NCI-H1105 treated with DMSO at 0.1 percent for 48 hours (cell line): ENCODE measurements at places on chromosomes 2 and 18.

- DNase-seq = no peak
Observed at GRCh38 chr2:24842081-24843050, 49.1 kb downstream of the CENPO start.

DNA sequence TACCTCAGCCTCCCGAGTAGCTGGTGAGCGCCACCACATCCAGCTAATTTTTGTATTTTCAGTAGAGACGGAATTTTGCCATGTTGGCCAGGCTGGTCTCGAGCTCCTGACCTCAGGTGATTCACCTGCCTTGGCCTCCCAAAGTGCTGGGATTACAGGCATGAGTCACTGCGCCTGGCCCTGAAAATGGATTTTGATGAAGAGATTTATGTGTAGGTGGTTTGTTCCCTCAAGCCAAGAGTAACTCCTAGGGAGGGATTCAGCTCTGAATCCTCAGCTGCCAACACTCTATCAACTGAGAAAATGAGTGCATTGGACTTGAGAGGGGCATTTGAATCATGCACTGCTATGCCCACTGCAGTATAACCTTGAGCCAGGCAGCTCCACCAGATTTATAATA lies 17.5 kb upstream of the LIPG start:
- no peak for DNase-seq

DNA sequence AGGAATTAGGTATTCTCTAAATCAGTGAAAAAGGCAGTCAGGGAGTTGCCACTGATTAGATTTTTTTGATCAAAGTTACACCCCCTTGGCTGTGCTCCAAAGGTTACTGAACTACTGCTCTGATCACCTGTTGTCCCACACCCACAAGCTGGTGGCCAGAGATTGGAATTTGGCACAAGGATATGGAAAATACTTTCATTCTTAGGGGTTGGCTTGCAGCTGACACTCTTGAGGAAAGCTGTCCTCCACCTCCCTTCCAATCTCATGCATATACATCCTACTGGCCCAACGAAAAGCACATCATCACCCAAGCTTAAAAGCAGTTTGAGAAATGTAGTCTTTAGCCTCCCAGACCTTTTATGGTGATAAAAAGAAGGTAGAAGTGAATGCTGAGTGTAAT lies 329.5 kb upstream of the CHAC2 start:
- DNase-seq = no peak

DNA sequence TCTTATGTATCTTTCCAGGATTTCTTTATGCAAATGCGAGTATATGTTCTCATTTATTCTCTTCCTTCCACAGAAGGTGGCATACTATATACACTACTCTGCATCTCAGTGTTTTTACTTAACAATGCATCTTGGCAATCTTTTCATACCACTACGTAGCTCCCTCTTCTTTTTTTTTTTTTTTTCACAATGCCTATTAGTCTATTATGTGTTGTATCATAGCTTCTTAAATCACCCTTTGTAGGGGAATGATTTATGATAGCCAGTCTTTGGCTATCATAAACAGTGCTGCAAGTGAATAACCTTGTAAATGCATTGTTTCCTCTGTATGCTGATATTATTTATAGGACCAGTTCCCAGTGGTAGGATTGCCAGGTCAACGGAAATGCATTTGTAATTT lies 204.2 kb downstream of the BABAM2 start:
- no peak for DNase-seq

DNA sequence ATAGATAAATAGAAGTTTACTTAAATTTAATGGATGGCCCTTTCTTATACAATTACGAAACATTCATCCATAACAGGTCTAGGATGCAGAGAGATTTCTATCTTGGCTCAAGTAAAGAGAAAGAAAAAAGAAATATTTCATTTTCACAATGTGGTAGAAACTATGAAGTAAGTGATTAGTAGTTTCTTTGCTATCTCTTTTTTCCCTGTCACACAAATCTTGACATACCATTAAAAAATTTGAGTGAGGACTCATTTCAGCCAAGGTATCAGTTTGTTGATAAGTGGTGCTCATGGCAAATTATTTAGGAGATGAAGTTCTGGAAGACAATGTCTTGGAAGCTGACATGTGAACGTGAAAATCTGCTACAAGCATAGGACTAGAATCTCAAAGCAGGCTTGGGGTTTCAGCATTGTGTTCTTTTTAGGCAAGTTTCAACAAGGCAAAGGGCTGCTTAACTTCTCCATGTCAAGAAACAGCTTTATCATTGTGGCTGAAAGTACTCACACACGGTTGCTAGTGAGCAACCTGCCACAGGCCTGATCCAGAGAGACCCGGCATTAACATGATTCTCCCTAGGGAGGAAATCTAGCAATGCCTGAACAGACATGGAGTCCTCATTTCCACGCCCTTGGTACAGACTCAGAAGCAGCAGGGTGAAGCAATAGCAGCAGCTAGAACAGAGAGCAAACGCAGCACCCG lies 414.6 kb downstream of the DLGAP1 start:
- no peak for DNase-seq

- DNase-seq = peak; percentile 96
Observed at GRCh38 chr2:68698567-68699377, 35.8 kb upstream of the ARHGAP25 start.

DNA sequence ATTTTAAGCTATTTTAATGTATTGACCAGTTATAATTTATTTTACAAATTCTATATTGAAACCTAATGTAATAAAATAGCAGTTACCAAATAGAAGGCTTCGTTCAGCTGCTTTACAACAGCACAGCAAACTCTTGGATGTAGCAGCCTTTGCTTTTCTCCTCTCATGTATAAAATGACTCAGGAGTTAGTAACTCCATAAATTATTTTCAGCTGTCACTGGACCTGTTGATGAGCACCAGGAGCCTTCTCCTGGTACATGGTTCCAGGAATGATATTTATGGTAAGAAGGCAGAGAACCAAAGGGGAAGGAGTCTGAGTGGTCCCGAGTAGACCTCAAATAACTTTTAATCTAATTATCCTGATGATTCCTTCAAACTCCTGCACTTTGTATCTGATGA lies 256.4 kb upstream of the NETO1 start:
- DNase-seq = no peak

DNA sequence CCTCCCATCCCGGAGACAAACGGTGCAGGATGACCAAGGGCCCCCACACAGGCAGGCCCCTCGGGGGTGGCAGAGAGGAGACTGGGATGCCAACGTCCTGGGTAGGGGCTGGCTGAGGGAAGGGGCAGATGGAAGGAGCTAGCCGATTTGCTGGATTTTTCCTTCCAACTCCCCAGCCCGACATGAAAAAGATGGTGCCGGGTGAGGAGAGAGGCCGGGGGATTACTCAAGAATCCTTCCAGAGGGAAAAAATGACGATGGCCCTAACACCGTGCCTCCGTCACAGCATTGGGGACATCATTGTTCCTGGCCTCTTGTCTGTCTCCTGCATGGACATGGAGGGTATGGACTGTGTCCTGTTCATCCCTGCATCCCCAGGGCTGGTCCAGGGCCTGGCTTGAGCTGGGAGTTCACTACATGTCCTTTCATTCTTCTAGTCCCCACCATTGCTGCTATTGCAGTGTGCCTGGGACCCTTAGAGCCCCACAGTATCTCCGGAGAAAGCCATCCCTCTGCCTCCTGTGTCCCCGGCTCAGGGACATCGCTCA lies 217.7 kb downstream of the TNS1 start:
- DNase-seq = no peak

- no peak for DNase-seq
Observed at GRCh38 chr2:197078535-197078934, 152.0 kb upstream of the PGAP1 start.

GRCh38 chr2:231047274-231047922 lies 9.3 kb upstream of the PSMD1 start:
- no peak for DNase-seq

- peak; percentile 22 for DNase-seq
Observed at GRCh38 chr2:240983361-240983995, 14.9 kb upstream of the SNED1 start.

DNA sequence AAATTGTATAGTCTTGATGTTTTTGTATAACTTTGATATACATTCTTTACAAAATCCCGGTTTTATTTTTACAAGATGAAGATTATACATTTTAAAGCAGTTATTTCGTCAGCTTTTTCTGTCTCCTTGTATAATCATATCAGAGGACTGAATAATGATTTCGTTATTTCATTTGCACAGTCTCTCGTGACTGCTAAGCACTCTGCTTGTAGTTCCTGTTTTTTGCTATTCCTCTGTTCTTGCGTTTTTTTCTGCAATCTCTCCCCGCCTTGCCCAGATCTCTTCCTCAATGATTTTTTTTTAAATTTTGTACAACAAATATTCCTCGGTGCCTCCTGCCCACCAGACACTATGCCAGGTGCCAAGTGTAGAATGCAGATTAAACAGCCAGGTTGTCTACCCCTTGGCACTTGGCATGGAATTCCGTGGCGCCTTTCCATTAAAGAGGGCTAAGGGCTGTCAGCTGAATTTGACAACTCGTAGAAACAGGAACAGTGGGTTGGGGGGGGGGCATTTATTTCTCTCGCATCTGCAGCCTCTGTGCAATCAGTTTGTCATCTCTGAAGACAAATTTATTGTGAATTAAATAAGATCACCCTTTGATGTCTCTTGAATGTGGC lies 69.6 kb downstream of the KLHL29 start:
- DNase-seq = peak; percentile 60

DNA sequence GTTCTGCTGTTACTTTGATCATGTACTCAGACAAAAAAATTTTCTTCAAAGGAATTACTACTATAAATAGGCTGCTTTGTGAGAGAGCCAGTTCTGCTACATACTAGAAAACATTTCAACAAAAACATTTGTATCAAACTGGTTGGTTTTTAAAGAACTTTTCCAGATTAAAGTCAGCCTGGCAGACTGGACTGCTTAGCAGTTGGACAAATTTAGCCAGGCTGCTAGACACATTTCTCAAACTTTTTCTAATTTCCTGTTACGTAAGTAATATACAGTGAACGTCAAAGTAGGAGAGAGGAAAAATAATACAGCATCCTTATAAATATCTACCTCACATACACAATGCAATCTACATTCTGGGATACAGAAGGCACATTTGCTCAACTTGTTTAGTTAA lies 109.5 kb downstream of the SP3 start:
- no peak for DNase-seq

DNA sequence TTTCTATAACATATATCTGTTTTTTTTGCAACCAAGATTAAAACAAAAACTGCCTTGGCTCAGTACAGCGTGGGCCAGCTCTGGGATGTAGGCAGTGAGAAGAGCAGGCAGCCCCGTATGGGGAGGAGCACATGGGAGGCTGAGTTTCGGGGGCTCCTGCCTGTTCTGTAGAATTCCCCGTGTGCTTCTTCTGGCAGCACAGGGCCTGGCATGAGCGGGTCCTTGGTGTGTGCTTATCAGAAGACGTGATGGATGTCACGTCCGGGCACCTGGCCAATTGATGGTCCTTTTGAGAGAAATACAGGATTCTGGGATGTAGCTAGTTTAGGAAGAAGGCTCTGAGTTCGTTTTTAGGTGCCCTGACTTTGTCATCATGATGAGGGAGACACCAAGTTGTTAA lies 16.2 kb downstream of the IMPA2 start:
- DNase-seq = no peak

DNA sequence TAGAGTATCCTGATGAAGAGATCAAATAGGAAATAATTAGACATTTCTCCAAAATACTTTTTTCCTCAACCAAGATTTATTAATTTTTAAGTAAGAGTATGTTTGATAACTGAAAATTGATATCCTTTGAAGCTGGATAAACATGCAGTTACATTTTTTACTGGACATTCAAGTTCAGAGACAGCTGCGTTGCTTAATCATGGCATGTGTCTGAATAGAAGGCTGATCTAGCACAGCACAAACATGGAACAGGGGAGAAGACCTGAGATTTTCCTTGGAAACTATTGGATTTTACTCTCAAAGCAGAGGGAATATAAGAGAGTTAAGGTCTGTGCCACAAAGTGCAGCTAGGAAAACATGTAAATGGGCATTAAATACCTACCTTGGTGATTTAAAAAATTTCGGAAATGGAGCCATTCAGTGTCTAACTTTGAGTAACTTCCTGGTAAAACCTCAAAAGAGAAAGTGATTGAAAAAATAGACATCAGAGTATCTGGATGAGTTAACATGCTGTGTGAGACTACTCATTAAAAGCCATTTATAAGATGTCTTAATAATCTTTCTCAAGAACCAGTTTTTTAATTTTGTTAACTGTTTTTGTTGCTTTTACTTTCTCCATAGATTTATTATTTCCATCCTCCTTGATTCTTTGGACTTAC lies 31.8 kb downstream of the CRIM1 start:
- DNase-seq = no peak

GRCh38 chr2:86788881-86789686 lies 1.6 kb downstream of the CD8A start:
- DNase-seq = peak; percentile 13

DNA sequence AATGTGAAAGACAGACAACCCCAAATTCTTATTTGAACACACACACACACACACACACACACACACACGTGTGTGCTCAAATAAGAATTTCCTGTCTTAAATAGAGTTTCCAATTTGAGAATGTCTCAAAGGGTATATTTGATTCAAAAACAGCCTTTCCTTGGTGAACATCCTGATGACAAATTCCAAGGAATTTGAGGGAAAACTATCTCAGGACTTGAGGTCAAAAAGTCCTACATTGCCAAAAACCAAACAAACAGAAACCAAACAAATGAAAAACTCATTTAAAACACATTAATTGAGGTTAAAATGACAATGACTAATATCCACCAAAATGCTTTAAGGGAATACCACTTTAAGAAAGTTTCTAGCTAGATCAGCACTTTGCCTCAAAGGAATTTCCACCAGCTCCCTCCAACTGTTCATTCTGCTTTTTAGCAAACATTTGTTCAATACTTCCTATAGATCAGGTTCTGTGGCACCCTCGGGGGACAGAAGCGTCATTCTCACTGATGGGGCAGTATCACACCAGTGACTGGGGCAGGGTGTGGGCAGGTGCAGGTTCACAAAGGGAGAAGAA lies 232.1 kb upstream of the TRIB2 start:
- DNase-seq = no peak

- DNase-seq = no peak
Observed at GRCh38 chr2:184322615-184323014, 275.7 kb upstream of the ZNF804A start.

- DNase-seq = no peak
Observed at GRCh38 chr2:143697744-143698143, 568.5 kb downstream of the ARHGAP15 start.

DNA sequence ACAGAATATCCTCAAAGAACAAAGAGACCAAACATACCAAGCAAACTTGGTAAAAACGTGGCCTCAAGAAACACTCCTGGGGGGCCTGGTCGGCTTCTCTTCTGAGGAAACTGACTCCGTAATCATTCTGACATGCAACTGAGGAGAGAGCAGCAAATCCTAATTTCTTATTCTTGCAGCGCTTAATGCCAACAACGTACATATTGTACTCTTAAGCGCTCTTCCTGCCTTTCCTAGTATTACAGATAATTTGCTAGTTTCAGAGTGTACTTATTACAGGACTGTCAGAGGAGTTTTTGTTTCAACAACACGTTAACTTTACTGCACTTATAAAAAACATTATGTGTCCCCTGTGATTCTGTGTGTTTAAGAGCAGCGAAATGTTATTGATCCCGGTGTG lies 64.9 kb downstream of the ZNF521 start:
- DNase-seq = no peak
